ENCODE measurements at places on chromosomes 12 and 14.
A peak's percentile ranks its signal among the peaks of the same experiment; 100 is the strongest.

GRCh38 chr12:67523538-67523937, 125.0 kb upstream of the DYRK2 start:
- no peaks in the 10 kb centered on the region for H3K27me3 ChIP-seq
- H3K36me3 ChIP-seq = no peaks in the 10 kb centered on the region

- no peaks in the 10 kb centered on the region for H3K36me3 ChIP-seq
- no peak overlapping the region for H3K27ac ChIP-seq
- no peaks in the 10 kb centered on the region for H3K27me3 ChIP-seq
- H3K4me1 ChIP-seq = no peaks in the 10 kb centered on the region
- DNase-seq = peak; percentile 21
- no peak overlapping the region for H3K4me3 ChIP-seq
Observed at GRCh38 chr12:52582971-52583456, 9.4 kb upstream of the KRT74 start.

DNA sequence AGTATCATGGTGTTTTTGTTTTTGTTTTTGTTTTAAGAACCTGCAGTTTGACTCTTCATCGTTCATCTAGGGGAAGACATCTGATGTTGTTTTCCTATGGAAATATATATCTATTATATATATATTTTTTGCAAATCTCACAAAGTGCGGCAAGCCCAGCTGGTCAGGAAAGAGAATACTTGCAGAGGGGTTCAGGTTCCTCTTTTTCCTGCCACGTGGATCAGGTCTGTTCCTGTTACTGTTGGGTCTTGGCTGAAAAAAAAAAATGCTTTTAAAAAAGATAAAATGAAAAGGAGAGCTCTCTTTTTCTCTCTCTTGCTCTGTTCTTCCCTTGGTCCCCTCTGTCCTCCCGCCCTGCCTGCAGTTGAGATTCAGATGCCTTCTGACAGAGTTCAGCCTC, 179.4 kb upstream of the BCL2L14 start:
- no peak overlapping the region for H3K4me3 ChIP-seq
- no peaks in the 10 kb centered on the region for H3K36me3 ChIP-seq
- no peaks in the 10 kb centered on the region for H3K27me3 ChIP-seq
- no peak for DNase-seq
- H3K4me1 ChIP-seq = no peaks in the 10 kb centered on the region
- no peak overlapping the region for H3K27ac ChIP-seq

GRCh38 chr12:49880756-49881414, 22.8 kb downstream of the FAIM2 start:
- no peak overlapping the region for H3K27ac ChIP-seq
- DNase-seq = no peak
- H3K27me3 ChIP-seq = no peaks in the 10 kb centered on the region
- no peak overlapping the region for H3K4me3 ChIP-seq

DNA sequence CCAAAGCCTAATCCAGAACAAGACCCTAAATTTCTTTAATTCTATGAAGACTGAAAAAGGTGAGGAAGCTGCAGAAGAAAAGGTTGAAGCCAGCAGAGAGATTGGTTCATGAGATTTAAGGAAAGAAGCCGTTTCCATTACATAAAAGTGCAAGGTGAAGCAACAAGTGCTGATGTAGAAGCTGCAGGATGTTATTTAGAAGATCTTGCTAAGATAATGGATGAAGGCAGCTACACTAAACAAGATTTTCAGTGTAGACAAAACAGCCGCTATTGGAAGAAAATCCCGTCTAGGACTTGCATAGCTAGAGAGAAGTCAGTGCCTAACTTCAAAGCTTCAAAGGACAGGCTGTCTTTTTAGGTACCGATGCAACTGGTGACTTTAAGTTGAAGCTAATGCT, 65.4 kb upstream of the AMIGO2 start:
- no peak overlapping the region for H3K27ac ChIP-seq
- 0 out of 2 replicates have a peak, but pooled peaks cover 2% of the 10 kb centered on the region for H3K4me1 ChIP-seq
- H3K36me3 ChIP-seq = no peaks in the 10 kb centered on the region

DNA sequence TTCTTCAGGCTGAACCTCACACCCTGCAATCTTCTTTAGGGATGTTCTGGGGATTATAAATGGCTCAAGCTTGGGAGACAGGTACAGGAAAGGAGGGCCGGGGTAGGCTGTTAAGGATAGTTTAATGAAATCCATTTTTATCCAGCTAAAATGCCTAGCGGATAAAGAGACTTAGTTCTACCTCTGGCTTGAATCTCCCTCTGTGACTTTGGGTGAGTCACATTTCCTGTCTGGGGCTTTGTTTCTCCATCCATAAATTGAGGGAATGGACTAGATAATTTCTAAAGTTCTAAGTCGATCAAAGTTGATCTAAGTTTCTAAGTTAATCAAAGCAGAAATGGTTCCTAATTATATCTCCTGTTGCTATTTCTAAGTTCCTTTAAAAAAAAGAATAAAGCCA, 319.6 kb upstream of the E2F7 start:
- no peak overlapping the region for H3K4me3 ChIP-seq
- no peak overlapping the region for H3K27ac ChIP-seq
- H3K27me3 ChIP-seq = no peaks in the 10 kb centered on the region
- DNase-seq = no peak
- no peaks in the 10 kb centered on the region for H3K4me1 ChIP-seq

GRCh38 chr14:42149609-42150261, 543.1 kb downstream of the LRFN5 start:
- no peaks in the 10 kb centered on the region for H3K36me3 ChIP-seq
- DNase-seq = no peak
- no peaks in the 10 kb centered on the region for H3K4me1 ChIP-seq
- no peak overlapping the region for H3K27ac ChIP-seq
- no peaks in the 10 kb centered on the region for H3K27me3 ChIP-seq

DNA sequence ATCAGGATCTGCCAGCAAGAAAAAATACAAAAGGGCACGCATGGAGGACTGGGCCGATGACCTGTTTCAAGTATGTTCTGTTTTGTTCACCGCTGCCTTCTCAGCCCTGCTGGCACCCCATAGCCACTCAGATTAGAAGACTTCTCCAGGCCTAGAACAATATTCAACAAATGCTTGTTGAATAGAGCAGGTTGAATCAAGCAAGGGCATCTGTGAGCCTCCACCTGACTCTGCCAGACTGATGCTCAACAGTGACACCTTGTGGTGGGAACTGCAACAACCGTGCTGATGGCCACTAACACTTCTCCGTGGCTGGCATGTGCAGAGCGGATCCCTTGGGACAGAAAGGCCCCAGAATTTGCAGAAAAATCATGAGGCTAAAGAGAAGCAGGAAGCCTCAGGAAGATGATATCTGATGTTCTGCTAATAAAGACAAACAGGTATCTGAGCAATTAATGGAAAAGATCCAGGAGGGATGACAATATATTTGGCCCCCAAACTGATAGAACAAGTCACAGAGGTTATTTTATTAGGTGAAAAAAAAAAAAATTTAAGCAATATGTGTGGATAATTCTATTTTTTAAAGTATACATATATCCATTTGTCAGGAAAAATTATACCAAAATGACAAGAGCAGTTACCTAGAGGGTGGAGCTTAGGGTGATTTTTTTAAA, 114.3 kb downstream of the KSR2 start:
- no peaks in the 10 kb centered on the region for H3K4me1 ChIP-seq
- H3K4me3 ChIP-seq = no peak overlapping the region
- no peak overlapping the region for H3K27ac ChIP-seq
- no peaks in the 10 kb centered on the region for H3K27me3 ChIP-seq

- H3K27me3 ChIP-seq = no peaks in the 10 kb centered on the region
- no peaks in the 10 kb centered on the region for H3K36me3 ChIP-seq
- H3K27ac ChIP-seq = no peak overlapping the region
- no peaks in the 10 kb centered on the region for H3K4me1 ChIP-seq
Observed at GRCh38 chr14:22370084-22370847, 218.8 kb downstream of the DAD1 start.

DNA sequence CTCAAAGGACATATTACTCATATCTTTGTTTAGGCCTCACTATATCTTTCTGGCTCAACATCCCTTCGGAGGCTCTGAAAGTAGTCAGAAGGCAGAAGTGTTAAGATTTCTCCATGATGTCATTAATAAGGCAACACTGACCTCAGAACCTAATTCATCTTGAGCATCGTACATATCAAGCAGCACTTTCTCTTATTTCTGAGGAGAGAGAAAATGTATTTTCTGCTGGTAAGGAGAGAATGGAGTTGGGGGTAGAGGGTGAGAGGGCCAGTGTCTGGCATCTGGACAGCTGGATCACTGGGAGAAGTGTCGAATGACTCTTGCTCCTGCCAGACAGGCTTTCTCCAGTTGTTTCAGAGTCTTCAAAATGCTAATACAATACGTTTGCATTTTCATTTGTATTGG, 213.2 kb upstream of the PRICKLE1 start:
- H3K4me1 ChIP-seq = no peaks in the 10 kb centered on the region
- no peaks in the 10 kb centered on the region for H3K36me3 ChIP-seq
- no peak overlapping the region for H3K4me3 ChIP-seq
- H3K27ac ChIP-seq = no peak overlapping the region
- no peaks in the 10 kb centered on the region for H3K27me3 ChIP-seq
- DNase-seq = no peak

- DNase-seq = no peak
- H3K4me3 ChIP-seq = no peak overlapping the region
- H3K27me3 ChIP-seq = no peaks in the 10 kb centered on the region
- peak overlapping the region; percentile 67 for H3K27ac ChIP-seq
- H3K4me1 ChIP-seq = peaks cover 10% of the 10 kb centered on the region
Observed at GRCh38 chr12:26510354-26510674, 314.9 kb downstream of the SSPN start.

GRCh38 chr14:70422538-70422937, 5.6 kb upstream of the SYNJ2BP start:
- H3K4me1 ChIP-seq = no peaks in the 10 kb centered on the region
- DNase-seq = no peak
- no peaks in the 10 kb centered on the region for H3K27me3 ChIP-seq
- no peak overlapping the region for H3K27ac ChIP-seq
- no peaks in the 10 kb centered on the region for H3K36me3 ChIP-seq

GRCh38 chr14:101076451-101077198, 173.1 kb upstream of the RTL1 start:
- no peak for DNase-seq
- H3K4me1 ChIP-seq = peaks cover 28% of the 10 kb centered on the region

DNA sequence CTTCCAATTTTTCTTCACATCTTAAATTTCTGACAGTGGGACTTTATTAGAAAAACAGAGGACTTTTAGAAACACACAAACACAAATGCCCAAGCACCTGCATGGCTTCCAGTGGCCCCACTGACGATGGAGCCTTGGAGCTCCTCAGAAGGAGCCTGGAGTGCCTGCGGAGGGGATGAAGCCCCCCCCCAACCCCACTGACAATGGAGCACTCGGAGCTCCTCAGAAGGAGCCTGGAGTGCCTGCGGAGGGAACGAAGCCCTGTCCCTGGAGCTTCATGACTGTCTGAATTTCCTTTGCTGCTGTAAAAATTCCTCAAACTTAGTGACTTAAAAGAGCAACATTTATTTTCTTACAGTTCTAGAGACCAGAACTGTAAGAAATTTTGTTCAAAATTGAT, 80.1 kb upstream of the VRK1 start:
- no peak overlapping the region for H3K4me3 ChIP-seq
- H3K27me3 ChIP-seq = no peaks in the 10 kb centered on the region
- no peak for DNase-seq
- H3K36me3 ChIP-seq = no peaks in the 10 kb centered on the region
- no peak overlapping the region for H3K27ac ChIP-seq

GRCh38 chr14:63164108-63164683, 40.0 kb upstream of the RHOJ start:
- H3K4me1 ChIP-seq = no peaks in the 10 kb centered on the region
- H3K4me3 ChIP-seq = no peak overlapping the region

GRCh38 chr12:80239867-80240266, 140.5 kb downstream of the OTOGL start:
- no peaks in the 10 kb centered on the region for H3K27me3 ChIP-seq
- no peaks in the 10 kb centered on the region for H3K4me1 ChIP-seq
- no peak for DNase-seq
- no peak overlapping the region for H3K4me3 ChIP-seq
- H3K27ac ChIP-seq = no peak overlapping the region

DNA sequence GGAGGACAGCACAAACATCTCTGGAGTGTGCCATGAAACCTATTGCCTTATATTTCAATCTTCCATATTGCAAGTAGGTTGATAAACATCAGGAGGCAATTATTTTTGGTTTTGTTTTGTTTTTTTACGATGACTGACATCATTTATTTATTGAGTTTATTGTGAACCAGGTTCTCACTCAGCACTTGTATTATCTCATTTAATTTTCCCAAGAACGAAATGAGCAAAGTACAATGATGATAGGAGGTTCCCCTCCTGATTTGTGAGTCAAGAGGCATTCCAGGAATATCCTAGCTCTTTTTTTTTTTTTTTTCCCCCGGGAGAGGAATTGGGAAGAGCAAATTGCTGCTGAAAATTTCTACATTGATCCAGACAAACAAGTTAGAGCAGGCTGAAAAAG, 4.7 kb downstream of the SOCS2 start:
- peaks cover 12% of the 10 kb centered on the region for H3K36me3 ChIP-seq
- no peaks in the 10 kb centered on the region for H3K4me1 ChIP-seq
- DNase-seq = no peak
- H3K4me3 ChIP-seq = no peak overlapping the region

- H3K4me1 ChIP-seq = peaks cover 2% of the 10 kb centered on the region
- no peaks in the 10 kb centered on the region for H3K27me3 ChIP-seq
- no peaks in the 10 kb centered on the region for H3K36me3 ChIP-seq
- no peak overlapping the region for H3K4me3 ChIP-seq
- H3K27ac ChIP-seq = no peak overlapping the region
- DNase-seq = no peak
Observed at GRCh38 chr12:49865782-49866135, 22.9 kb upstream of the BCDIN3D start.

DNA sequence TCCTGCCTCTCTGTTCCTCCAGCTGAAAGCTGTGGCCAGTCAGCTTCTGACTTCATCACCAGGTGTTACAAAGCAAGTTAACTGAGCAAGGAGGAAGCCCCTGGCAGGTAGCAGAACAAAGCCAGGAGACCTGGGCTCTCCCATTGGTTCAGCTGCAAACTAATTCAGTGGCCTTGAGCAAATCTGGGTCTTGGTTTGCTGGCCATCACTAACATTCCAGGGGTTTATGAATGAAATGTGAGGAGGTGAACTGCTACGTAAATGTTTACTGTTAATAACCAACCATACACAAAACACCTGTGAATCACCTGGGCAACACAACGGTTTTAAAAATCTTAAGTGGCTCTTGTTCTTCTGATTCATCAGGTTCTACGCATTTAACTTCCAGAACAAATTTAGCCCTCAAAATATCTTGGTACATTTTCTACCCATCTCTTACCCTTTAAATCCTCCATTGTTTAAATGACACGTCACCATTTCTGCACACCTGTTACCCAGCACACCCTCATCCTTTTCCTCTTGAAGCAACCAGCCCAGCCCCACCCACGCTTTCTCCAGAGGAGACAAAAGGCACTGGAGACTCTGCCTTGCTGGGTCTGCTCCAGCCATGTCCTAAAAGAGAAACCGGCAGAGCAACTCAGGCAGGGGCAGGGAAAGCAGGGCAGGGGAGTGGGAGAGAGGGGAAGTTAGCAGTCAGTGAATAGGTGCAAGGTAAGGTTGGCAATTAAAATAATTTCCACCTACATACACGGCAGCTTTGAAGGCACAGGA, 49.3 kb upstream of the TSPAN11 start:
- no peaks in the 10 kb centered on the region for H3K27me3 ChIP-seq
- no peak overlapping the region for H3K4me3 ChIP-seq
- H3K27ac ChIP-seq = no peak overlapping the region
- H3K36me3 ChIP-seq = no peaks in the 10 kb centered on the region
- no peak for DNase-seq

GRCh38 chr12:104576980-104577580, 120.3 kb downstream of the CHST11 start:
- H3K4me3 ChIP-seq = no peak overlapping the region
- H3K27me3 ChIP-seq = no peaks in the 10 kb centered on the region
- no peak overlapping the region for H3K27ac ChIP-seq
- H3K36me3 ChIP-seq = no peaks in the 10 kb centered on the region
- no peak for DNase-seq
